ENCODE measurements at places on chromosomes 12 and 14.

GRCh38 chr12:124495194-124495983, 72.0 kb downstream of the NCOR2 start:
- no peak for DNase-seq

- DNase-seq, result no peak
Observed at GRCh38 chr12:27709932-27710591, 570 bp upstream of the MRPS35 start.

GRCh38 chr14:79809849-79810612, 401.3 kb downstream of the DIO2 start:
- DNase-seq, result peak; percentile 43

DNA sequence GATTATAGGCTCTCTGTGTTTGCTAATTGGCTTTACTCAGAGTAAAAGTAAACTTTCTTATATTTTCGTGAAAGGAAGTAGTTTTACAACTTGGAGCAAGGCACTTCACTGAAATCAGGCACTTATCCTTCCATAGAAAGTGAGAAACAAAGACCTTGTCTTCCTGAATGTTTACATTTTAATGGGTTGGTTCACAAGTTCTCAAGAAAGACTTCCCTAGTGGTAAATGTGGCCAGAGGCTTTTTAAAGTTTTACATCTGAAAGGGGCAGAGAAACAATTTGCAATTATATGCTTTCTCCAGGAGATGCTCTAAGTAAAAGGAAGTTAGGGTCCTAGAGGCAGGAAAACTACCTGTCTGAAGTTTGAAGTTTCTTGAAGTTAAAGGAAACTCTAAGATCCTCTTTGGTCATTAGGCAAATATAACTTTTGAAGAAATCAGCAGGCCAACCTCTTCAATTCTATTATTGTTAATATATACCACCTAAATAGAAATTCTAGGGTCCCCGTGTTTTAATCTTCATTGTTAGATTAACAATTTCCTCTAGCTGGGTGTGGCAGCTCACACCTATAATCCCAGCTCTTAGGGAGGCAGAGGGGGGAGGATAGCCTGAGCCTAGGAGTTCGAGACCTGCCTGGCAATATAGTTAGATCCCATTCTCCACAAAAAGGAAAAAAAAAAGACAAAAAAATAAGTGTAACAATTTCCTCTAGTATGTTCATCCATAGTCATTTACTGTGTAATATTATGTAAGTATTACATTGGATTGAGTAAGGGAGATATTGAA, 644.9 kb upstream of the FOXG1 start:
- no peak for DNase-seq

- DNase-seq, result no peak
Observed at GRCh38 chr12:123533672-123534643, at the start of gene RILPL1. TSS of gene RILPL1 (minus strand) at chr12:123533719. CDS start at chr12:123533482, 237 bp downstream.

DNA sequence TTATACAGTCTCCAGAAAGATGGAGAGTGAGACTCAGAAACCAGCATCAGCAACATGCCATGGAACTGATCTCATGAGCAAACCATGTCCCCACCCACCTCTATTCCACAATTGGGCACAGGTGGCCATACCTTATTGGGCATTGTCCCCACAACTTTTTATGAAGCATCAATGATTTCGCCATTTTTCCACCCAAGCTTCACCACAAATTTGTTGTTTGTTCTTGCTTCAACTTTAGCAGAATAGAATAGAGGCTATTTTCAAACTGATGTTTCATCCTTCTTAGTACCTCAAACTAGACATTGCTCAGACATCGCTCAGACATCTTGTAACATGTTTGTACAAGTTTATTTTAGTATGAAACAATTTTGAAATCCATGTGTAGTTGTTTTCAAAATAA, 112.5 kb upstream of the TMTC2 start:
- DNase-seq, result no peak

DNA sequence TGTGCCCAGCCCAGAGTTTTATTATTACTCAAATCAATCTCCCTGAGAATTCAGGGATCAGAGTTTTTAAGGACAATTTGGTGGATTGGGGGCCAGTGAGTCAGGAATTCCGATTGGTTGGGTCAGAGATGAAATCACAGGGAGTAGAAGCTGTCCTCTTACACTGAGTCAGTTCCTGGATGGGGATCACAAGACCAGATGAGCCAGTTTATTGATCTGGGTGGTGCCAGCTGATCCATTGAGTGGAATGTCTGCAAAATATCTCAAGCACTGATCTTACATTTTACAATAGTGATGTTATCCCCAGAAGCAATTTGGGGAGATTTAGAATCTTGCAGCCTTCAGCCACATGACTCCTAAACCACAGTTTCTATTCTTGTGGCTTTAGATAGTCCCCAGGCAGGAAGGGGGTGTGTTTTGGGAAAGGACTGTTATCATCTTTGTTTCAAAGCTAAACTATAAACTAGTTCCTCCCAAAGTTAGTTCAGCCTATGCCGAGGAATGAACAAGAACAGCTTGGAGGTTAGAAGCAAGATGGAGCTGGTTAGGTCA, 89.1 kb upstream of the CNOT2 start:
- no peak for DNase-seq
